ENCODE measurements at places on chromosomes 2 and 18.

DNA sequence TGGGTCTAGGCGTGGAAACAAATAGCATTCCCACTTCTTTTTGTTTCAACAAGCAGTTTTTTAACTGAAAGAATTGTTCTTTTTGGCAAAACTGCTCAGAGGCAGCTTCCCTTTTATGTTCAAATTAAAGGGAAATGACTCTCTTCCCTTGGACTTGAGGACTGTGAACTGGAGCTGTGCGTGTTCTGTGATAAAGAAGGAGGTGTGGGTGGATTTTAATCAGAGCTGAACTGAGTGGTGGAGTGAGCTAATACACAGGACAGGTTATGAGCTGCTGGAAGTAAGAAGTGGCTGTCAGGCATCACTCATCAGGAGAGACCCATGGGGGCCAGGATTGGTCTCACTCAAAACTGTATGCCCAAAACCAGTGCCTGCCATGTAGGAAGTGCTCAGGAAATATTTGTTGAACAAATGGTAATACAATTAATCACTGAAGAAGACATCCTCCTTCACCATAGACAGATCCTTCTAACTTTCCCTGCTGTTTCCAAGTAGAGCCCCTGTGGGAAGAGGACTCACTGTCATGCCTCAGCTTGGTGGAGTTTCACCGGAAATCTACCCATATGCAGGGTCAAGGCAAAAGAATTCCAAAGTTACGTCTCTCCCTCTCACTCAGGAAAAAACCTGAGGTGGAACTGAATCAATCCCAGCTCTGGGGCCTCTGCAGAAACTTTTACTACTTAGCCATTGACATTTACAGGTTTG lies 55.9 kb downstream of the FEZ2 start:
- DNase-seq, result no peak

GRCh38 chr18:57427429-57428201 lies 7.6 kb upstream of the ONECUT2 start:
- no peak for DNase-seq

- DNase-seq, result no peak
Observed at GRCh38 chr2:18435426-18436037, 124.9 kb downstream of the RDH14 start.

DNA sequence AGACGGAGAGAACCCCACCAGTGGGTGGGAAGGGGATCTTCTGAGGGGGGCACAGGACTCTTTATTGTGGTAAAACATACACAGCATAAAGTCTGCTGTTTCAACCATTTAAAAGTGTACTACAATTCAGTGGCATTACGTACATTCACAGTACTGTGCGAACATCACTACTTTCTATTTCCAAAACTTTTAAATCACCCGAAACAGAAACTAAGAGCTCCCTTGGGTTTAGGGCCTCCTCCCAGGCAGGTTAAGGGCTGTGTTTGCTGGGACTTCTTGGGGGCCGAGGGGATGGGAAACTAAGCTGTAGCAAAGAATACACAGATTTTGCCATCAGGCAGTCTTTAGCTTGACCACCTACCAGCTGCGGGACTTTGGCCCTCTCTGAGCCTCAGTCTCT lies 242.0 kb downstream of the HAUS1 start:
- no peak for DNase-seq

- no peak for DNase-seq
Observed at GRCh38 chr2:212299333-212299732, 239.3 kb downstream of the ERBB4 start.

DNA sequence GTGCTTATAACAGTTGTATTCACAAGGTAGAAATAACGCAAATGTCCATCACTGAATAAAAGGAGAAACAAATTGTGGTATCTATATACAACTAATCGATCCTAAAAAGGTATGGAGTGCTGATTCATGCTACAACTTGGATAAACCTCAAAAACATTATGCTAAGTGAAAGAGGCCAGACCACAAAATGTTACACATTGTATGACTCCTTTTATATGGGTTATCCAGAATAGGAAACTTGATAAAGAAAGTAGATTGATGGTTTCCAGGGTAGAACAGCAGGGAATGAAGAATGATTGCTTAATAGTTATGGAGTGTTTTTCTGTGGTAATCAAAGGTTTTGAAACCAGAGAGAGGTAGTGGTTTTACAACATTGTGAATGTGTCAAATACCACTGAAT lies 432.2 kb upstream of the TRIB2 start:
- no peak for DNase-seq

DNA sequence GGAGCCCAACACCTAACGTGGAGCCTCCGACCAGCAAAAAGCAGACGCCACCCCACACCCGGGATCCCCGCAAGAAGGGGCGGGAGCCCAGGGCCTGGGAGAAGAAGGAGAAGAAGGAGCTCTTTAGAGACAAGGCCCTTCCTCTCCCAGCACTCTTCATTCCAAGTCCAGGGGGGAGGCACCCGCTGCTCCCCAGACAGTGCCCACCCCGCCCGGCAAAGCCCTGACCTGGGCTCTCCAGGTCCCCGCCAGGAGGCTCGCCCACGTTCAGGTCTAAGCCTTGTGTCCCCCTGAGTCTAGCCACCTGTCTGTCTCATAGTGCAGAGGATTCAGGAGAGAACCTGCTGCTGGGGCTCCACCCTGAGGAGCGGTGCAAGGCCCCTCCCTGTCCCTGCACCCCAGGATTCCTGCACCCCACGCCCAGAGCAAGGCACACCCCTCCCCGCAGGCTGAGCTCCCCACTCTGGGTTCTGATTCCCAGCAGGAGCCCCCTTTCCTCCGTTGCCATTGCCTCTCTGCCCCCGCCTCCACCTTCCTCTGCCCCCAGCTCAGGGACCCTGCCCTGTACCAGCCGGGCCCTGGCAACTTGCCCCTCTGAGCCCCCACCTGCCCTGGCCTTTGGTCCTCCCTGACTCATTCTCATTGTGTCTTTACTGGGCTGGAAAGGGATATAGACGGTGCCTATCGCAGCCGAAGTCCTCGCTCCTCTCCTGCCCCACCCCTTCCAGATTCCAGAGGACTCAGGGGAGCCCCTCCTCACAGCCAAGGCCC lies 33.5 kb upstream of the GPC1 start:
- no peak for DNase-seq

DNA sequence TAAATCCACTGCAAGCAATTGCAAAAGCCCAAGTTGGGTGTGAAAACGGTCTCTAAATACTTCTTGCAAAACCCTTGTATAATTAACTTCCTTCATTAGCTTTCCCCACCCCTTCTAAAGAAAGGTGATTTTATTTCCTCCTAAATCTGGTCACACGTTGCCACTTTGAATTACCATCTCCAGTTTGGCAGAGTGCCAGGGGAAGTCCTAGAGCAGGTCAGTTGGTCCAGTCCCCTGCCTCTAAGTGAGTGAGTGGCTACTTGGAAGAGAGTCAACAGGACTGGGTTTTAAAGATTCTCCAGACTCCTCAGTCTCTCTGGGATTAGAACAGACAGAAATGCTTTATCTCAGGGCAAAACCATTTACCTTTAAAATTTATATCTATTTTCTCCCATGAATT lies 18.7 kb upstream of the LYPD6B start:
- no peak for DNase-seq

DNA sequence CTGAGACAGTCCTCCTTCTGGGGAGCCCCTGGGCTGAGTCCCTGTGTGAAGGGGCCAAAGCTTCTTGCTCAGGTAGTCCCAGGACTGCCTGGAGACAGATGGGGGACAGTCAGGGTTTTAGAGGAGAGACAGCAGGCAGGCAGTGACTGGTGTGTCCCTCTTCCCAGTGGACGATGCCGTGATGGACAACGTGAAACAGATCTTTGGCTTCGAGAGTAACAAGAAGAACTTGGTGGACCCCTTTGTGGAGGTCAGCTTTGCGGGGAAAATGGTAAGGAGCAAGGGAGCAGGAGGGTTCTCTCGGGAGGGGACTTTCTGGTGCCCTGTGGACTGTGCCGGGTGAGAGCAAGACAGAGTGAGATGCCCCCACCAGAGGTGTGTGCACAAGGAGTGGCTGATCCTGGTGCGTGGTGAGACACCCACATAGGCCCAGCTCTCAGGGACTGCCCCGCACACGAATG lies 74.8 kb downstream of the DYSF start:
- no peak for DNase-seq

DNA sequence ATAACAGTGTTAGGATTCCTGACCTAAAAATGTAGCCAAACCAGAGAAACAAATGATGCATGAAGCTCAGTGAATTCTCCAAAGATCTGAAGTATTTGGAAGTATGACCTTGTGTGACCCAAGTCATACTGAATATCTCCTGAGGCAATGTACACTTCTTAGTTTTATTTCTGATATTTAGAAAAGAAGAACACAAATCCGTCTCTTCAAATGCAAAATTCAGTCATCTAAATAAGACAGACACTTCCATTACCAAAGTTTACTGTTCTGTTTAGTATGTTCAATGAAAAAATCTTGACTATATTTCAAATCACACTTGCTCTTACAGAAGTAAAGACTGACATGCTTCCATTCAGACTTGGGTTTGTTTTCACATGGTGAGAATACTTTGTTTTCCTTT lies 495.7 kb downstream of the RIT2 start:
- no peak for DNase-seq

DNA sequence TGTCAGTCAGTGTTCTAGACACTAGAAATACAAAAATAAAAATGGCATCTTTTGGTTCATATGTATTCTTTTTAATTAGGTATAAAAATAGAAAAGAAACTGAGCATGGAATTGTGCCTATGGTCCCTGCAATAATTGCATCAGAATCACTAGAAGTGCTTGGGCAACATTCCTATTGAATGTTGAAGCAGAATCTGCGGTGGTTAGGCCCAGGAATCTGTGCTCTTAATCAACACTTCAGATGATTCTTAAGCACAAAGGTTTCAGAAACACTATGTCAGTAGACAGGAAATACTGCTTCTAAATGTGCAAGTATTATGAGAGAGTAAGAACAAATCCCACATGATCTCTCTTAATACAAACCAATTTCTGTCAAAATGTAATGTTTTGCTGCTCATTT lies 20.3 kb upstream of the RBBP8 start:
- DNase-seq, result no peak
